ENCODE measurements at places on chromosomes 5 and 9.

GRCh38 chr9:109852556-109852955, 72.6 kb downstream of the PALM2AKAP2 start:
- no peak for DNase-seq

DNA sequence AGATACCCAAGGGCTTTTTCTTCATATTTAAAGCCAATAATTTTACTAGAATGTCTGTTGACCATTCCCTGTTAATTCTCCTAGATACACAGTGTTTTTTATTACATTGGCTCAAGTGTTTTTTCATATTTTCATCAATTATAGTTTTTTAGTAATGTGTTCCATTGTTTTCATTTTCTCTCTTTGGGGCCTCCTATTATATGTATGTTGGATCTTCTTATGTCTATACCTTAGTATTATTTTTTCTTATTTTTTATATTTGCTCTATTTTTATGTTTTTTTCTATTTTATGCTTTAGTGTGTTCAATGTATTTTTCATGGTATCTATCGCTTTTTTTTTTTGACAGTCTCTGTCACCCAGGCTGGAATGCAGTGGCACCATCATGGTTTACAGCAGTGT, 7.5 kb downstream of the KIAA1958 start:
- DNase-seq: no peak

GRCh38 chr5:126235628-126236027, 187.6 kb upstream of the GRAMD2B start:
- DNase-seq: no peak

GRCh38 chr5:73692166-73692640, 66.2 kb downstream of the ARHGEF28 start:
- DNase-seq: no peak

DNA sequence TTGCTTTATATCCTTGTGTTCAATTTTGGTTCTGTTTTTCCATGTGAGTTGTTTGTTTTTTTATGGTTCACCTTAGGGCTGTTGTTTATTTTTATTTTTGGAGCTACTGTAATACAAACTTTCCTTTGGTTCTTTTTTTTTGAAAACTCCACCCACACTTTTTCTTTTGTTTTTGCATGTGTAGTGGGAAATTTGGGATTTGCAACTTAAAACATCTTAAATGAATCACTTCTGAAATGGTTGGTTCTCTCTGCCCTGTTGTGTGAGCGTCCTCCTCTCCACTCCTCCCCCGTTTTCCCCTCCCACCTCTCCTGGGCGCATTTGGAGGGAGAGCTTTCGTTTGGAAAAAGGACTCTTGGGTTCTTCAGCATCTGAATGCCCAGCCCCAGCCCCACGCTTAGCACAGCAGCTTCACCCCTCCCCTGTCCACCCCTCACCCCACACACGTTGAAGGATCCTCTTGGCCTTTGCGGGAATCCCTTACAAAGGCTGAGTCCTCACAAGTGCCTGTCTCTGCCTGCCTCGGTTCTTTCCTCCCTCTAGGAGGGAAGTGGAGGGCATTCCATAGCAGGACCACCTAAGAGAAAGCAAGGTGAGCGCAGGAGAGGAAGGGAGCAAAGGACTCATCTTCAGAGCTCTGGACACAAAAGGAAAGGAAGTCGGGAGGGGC, 67.2 kb downstream of the DMRT1 start:
- DNase-seq: no peak

GRCh38 chr9:118483677-118484076, 779.5 kb downstream of the TLR4 start:
- DNase-seq: no peak

- DNase-seq: no peak
These were observed 64.3 kb downstream of the RAPGEF1 start for GRCh38 chr9:131675437-131676022.

DNA sequence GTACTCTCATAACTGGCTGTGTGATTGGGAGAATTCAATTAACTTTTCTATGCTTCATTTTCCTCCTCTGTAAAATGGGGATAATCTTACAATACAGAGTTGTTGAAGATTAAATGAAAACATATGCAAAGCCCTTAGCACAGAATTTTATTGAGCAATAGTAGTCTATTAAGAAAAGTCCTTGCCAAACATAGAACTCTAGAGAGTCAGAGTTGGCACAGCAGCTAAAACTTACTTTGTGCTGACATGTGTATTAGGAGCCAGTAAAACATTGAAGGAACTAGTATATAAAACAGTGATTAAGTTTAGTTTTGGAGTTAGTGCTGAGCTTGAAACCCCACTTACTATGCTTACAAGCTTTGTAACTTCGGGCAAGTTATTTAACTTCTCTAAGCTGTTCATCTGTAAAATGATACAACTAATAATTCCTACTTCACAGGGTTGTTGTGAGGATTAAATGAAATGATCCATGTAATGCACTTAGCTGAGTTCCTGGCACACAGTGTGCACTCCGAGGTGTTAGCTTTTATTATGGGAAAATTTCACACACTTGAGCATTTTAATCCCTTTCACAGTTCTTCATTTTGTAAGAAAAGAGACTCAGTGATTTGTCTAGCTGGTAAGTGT, 20.0 kb upstream of the GRIN3A start:
- no peak for DNase-seq

- DNase-seq: no peak
These were observed 599 bp upstream of the MOCS2 start for GRCh38 chr5:53110156-53110555.

Measured in stimulated activated CD4-positive, alpha-beta T cell treated with anti-CD3 and anti-CD28 coated beads, Interleukin-4, amount 100 ng/mL, for 4 hours (primary cell).